ENCODE measurements at places on chromosomes 16 and 17.

GRCh38 chr17:45374501-45374900, 57.7 kb upstream of the MAP3K14 start:
- no peak for DNase-seq

GRCh38 chr16:52851211-52851740, 201.4 kb downstream of the CHD9NB start:
- DNase-seq, result no peak

DNA sequence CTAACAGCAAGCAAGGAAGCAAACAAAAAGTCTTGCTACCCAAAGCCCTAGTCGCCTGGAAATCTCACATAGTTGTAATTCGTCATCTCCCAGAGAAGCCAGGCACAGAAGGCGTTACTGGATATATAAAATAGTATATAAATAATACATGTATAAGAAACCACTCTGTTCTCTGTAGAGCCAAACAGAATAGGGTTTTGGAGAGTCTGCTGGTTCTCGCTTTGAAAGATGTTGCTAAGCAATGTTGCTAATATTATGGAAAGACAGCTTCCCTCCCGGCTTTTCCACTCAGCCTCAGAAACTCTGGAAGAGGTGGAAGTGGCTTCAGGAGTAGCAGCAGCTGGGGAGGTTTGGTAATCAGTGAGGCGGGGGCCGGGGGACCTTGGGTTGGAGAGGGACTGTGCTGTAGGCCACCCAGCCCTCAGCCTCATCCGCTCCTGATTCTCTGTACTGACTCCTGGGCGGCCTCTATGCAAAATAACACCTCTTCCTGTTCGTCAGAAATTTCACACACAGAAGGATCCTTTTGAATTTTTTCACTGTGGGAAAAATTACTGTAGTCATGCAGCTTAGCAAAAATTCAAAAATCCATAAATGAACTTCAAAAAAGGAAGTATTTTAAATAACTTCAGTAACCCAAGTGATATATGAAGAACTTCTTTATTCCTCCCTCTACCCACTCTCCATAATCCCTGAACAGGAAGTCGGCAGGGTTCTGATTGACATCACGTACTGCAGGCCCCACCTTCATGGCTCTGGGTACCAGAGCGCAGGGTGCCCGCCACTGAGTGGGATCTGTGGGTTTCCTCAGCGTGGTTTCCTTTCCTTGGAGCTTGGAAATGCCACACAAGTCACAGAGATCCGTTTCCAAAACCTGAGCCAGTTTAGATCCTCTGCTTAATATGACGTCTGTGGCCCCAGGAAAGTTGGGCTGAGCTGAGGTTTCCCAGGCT, 51.4 kb downstream of the RAP1GAP2 start:
- no peak for DNase-seq

DNA sequence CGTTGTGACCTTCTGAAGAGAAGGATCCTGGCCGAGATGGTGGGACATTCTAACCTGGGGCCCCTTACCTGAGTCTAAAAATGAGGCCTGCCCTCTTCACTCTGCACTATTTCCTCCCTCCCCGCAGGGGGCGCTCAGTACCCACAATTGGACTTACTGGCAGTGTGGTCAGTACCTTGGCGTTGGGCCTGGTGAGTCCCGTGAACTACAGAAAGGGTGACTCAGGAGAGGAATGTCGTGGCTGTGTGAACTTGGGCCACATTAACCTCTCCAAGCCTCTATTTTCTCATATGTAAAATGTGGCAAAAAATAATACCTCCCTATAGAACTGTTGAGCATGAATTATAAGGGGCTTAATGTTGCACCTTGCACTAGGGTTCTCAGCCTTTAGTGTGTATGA, 3.9 kb downstream of the RSAD1 start:
- peak; percentile 78 for DNase-seq

DNA sequence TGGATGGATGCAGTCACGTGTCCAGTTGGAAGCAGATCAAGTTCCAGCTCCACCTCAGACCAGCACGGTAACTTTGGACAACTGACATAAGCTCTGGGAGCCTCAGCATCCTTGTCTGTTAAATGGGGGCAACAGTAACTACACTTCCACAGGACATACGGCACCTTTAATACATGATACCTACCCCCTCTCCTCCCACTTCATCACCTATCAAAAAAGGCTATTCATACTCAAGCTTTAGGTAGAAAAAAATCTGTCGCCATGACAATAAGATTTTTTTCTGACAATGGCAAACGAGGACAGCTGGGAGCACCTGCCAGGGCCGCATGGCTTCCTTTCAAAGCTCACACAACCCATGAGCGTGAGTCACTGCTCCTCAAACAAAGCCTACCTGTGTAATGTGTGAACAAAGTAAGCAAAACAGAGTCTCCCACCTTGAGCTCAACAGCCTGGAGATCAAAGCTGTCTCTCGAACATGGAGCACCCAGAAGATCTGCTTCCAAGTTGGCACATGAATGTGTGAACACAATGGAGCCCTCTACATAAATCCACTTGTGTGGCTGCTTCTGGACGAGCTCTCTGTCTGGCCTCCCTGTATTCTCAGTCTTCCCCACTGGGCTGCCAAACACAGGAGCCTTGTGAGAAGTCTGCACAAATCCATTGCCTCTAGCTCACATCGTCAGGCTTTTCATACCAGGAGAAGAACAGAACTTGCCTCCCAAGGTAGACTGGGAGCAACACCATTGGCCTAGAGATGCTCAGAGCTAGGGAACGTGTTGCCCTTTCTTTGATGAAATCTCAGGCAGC, 459.7 kb downstream of the SOX9 start:
- no peak for DNase-seq
